ENCODE measurements at places on chromosomes 4 and X. TPM values are rescaled to one million over a fixed set of nuclear protein-coding genes. Genes with fewer than 3 reads are reported as not detected.

The PGRMC2 gene
- polyA plus RNA-seq: 117 TPM

DNA sequence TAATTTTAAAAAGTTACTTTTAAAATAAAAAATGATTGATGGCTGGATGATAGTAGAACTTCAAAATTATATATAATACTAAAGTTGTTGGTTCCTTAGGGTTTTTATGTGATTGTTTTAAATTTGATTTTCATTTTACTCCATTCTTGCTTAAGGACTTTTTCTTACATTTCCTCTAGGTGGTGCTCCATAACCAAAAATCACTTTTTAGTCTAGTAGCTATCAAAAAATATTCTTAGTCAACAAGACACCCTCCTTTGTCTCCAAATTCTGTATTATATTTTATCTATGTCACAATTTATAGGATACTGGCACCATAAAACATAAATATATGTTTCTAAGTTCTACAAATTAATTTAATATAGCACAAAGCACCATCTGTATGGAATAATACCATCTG, 67.2 kb upstream of the BRWD3 start:
- DNase-seq: peak; percentile 14

GRCh38 chr4:84681486-84682274, 98.8 kb downstream of the CDS1 start:
- peak; percentile 22 for DNase-seq

The ARHGAP6 gene
- polyA plus RNA-seq: 13.4 TPM

GRCh38 chrX:31521941-31522340, 450.1 kb upstream of the FTHL17 start:
- no peak for DNase-seq

DNA sequence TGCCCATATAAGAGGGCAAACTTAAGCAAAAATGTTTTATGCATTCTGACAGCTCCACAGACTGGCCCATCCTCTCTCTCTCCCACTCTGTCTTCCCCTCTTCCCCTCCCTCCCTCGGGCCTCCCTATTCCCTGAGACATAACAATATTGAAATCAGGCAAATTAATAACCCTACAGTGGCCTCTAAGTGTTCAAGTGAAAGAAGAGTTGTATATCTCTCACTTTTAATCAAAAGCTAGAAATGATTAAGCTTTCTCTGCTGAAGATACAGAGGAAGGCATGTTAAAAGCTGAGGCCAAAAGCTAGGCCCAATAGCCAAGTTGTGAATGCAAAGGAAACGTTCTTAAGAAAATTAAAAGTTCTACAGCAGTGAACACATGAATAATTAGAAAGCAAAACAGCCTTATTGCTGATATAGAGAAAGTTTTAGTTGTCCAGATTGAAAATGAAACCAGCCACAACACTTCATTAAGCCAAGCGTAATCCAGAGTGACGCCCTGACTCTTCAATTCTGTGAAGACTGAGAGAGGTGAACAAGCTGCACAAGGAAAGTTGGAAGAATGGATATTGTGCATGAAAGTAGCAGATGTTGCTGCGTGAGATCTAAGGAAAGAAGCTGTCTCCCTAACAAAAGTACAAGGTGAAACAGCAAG, 54.9 kb downstream of the USO1 start:
- DNase-seq: no peak

Measured in renal pelvis (tissue), 12 donors.